Fibroblast of skin of left biceps (primary cell): ENCODE measurements at places on chromosomes 4 and X.

DNA sequence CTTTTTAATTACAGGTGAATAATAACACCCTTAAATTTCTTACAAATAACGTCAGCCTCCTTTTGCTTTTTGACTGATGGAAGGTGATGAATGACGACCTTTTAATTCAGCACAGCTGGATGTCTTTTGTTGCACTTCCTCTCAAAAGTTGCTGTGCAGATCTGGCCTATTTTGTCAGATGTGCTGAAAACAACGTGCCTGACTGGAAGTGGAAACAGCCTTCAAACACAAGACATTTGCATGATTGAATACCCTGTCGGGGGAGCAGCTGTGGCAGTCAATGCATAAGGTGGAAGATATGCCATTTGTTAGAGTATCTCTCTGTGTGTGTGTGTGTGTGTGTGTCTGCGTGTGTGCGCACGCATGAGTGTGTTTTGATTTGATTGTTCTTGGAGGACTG is 579.7 kb downstream of the SPRY1 start:
- DNase-seq, result peak; percentile 40

DNA sequence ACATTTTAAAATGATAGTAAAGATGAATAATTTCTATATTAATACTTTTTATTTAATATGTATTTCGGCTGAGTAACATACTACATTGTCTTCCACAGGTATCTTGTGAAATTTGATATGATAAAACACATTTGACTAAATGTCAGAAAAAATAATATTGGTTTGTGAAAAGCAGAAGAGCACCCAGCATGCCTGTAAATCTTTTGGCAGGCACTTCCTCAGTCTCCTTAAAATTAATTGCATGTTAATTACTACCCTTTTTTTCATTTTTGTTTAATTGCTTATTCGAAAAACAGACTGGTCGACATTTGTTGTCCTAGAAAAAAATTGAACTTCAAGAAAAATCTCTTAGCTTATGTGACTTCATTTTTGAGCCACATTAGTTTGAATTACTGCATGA is 40.6 kb downstream of the CLCN3 start:
- DNase-seq, result no peak

- no peak for DNase-seq
Measured at GRCh38 chr4:18931643-18932377, 910.3 kb upstream of the LCORL start.

DNA sequence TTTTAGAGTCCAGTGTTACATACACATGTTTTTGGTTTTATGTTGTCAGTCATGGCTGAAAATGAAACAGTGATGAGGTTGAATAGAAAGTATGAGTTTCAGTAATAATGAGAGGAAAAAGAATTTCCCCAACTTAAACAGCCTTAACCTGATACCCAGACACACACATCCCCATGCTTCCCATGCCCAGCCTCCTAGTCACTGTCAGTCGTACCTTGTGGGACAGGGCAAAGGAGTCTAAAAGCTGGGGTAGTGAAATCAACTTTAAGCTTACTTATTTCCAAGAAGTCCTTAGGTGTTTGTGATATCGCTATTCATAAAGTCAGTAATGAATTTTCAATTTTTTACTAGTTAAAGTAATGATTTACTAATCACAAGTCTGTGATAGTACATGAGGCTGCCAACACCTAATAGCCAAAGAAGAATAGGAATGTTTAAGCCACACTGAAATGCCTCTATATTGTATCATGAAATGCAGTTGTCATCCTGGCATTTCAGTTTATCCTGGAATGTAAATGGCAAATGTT is 24.3 kb upstream of the GPR34 start:
- no peak for DNase-seq

- DNase-seq, result no peak
Measured at GRCh38 chr4:48739560-48740019, 40.5 kb downstream of the FRYL start.

- no peak for DNase-seq
Measured at GRCh38 chr4:11072999-11073398, 355.7 kb downstream of the HS3ST1 start.

GRCh38 chr4:121877041-121877773 is 6.9 kb upstream of the BBS7 start:
- no peak for DNase-seq

- no peak for DNase-seq
Measured at GRCh38 chr4:53917729-53918128, 146.7 kb downstream of the CHIC2 start.

GRCh38 chr4:136829280-136829679 is 703.0 kb downstream of the PCDH18 start:
- no peak for DNase-seq

DNA sequence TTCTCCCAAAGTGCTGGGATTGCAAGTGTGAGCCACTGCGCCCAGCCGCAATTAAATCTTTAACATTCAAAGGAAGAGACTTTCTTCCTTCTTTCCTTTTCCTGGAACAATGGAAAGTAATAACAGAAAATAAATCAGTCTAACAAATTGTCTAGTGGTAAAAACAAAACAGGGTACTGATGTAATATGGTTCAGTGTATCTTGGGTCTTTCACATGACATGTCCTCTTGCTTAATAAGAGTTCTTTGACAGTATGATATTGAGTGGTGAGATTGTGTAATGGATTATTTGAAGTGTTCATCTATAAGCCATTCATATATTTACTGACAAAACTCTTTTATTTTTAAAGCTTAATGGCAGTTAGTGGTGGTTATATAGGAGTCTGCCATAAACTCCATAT is 256.6 kb downstream of the SPRY1 start:
- no peak for DNase-seq

- peak; percentile 52 for DNase-seq
Measured at GRCh38 chr4:106670976-106671375, 302.4 kb upstream of the GIMD1 start.

- no peak for DNase-seq
Measured at GRCh38 chrX:72304877-72305276, 837 bp downstream of the CITED1 start.

GRCh38 chr4:129428454-129428853 is 332.5 kb downstream of the C4orf33 start:
- DNase-seq, result no peak

- DNase-seq, result peak; percentile 21
Measured at GRCh38 chr4:150647008-150647407, 65.1 kb downstream of the MAB21L2 start.

DNA sequence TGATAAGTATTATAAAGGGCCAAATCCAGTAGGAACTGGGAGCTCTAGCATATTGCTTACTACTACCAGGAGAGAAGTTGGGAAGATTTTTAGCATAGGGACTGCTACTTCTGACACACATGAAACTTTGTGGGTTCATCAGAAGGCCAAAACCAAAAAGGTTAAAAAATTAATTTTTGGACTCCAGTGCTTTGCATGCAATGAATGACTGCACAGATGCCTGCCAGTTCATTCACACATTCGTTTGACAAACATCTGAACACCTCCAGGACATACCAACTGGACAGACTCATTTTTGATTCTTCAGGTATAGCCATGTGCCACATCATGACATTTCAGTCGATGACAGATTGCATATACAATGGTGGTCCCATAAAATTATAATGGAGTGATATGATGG is 79.8 kb downstream of the MID1IP1 start:
- DNase-seq, result no peak

- no peak for DNase-seq
Measured at GRCh38 chr4:146638786-146639505, at the start of gene POU4F2. Gene POU4F2, plus strand, starts transcription at chr4:146638893. Its CDS starts 248 bp downstream, at chr4:146639141.

- DNase-seq, result no peak
Measured at GRCh38 chr4:633406-633805, 8.0 kb downstream of the PDE6B start.

DNA sequence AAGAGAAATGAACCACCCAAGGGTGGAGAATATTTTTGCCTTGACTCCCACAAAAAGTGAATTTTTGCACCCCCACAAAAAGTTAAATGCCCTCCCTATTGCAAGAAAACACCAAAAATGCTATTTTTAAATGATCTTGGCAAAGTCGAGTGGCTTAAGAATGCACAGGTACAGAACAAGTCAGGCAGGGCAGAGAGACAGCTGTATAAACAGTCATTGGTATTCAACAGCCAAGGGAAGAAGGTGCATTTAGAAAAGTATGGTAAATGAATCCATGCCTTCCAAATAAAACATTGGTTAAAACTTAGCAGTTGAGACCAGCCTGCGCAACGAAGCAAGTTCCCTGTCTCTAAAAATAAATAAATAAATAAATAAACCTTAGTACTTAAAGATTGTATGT is 169.3 kb downstream of the CHIC2 start:
- DNase-seq, result no peak

DNA sequence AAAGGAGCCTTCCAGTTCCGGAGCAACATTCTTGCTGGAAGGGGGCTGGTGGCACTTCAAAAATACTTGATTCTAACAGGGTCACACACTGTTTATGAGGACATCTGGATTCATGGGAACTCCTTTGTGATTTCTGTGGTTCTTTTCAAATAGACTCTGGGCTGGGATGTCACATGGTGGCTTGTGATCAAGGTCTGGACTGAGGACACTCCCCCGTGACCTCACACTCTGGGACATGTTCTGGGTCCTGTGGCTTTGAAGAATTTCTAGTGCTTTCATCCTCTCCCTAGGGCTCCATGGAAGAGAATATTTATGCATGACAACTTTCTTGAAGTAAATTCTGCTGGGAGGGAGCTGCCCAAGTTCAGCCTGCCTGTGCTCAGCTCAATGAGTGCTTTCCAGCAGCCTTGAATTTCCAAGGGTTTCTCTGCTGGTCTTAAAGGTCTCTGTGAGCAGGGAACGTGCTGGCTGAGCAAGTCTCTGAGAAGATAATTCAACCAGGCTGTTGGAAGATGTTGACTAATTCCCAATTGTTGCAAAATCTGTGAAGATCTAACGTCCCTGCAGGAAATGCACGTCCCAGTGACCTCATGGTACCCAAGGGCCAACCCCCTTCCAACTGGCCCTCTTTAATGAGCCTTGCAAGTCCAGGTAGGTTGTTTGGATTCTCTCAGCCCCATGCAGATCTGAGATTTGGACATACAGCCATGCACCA is 36.3 kb downstream of the GPR143 start:
- DNase-seq, result no peak

- DNase-seq, result peak; percentile 28
Measured at GRCh38 chr4:54277691-54278090, 48.6 kb downstream of the PDGFRA start.

- DNase-seq, result no peak
Measured at GRCh38 chr4:98773638-98774037, 115.2 kb upstream of the TSPAN5 start.

DNA sequence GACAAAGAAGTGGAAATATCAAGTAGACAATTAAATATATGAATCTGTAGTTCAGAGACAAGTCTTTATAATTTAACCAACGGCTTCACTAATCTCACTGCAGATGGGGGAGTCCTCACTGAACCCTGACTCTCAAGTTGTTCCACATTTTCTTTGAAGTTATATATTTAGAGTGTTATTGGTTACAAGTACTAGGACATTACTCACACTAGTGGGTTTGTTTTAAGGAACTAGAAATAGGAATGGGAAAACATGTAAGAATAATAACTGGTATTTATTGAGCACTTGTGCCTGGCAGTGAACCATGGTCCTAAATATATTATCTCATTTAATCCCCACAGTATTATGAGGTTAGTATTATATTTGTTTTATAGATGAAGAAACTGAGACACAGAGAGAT is 22.0 kb downstream of the MND1 start:
- no peak for DNase-seq

- DNase-seq, result no peak
Measured at GRCh38 chr4:110869862-110870572, 247.1 kb upstream of the PITX2 start.

- DNase-seq, result no peak
Measured at GRCh38 chr4:37453281-37453998, 208.9 kb downstream of the NWD2 start.

DNA sequence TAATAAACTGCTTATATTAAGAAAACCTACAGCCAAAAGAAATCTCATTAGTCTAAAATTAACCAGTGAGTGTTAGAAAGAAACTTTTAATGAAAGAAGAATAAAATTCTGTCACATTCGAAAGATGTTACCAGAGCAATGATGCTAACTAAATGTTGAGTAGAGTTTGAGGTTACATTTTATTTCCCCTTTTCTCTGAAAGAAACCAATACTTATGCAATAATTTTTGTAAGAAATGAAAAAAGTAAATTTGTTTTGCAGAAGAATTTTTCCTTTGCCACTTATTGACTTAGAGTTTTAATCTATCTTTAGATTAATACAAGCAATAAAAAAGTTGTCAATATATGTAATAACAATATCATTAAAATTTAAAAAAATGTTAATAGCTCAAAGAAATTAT is 574.0 kb upstream of the GALNTL6 start:
- DNase-seq, result no peak

GRCh38 chr4:120291541-120291940 is 224.9 kb upstream of the MAD2L1 start:
- no peak for DNase-seq

- DNase-seq, result no peak
Measured at GRCh38 chr4:23382879-23383278, 507.0 kb downstream of the PPARGC1A start.

GRCh38 chr4:108398836-108399235 is 221.5 kb upstream of the RPL34 start:
- DNase-seq, result no peak

- no peak for DNase-seq
Measured at GRCh38 chr4:176320976-176321361, 1.2 kb downstream of the SPCS3 start.

- DNase-seq, result no peak
Measured at GRCh38 chrX:142977128-142977914, 48.4 kb upstream of the SPANXN4 start.
